ENCODE measurements at places on chromosomes 1 and 21.
A peak's percentile ranks its signal among the peaks of the same experiment; 100 is the strongest.

- H3K4me3 ChIP-seq, result no peak overlapping the region
- peaks cover 4% of the 10 kb centered on the region for H3K27me3 ChIP-seq
- H3K4me1 ChIP-seq, result no peaks in the 10 kb centered on the region
- no peak for DNase-seq
Observed at GRCh38 chr1:164470996-164471395, 88.0 kb upstream of the PBX1 start.

DNA sequence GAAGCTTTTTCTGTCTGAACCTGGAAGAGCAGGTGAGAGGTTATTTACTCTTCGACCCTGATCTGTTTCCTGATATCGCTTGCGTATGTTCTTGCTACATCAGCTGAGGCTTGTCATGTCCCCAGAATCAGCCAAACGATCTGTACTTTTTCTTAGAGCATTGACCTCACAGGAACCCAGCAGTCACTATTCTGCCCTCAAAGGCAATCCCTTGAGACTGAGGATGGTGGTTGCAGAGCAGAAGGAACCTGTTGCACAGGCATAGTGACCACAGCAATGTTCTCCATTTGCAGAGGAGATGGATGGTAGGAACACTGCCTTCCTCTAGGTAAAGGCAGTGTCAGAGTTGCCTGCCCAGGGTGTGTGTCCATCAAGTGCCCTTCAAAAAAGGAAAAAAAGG lies 11.3 kb upstream of the LACTBL1 start:
- no peak for DNase-seq
- no peaks in the 10 kb centered on the region for H3K36me3 ChIP-seq
- H3K27me3 ChIP-seq, result peaks cover 5% of the 10 kb centered on the region
- H3K4me3 ChIP-seq, result no peak overlapping the region
- H3K4me1 ChIP-seq, result no peaks in the 10 kb centered on the region

- DNase-seq, result no peak
- no peak overlapping the region for H3K4me3 ChIP-seq
- H3K36me3 ChIP-seq, result peaks cover 7% of the 10 kb centered on the region
- H3K4me1 ChIP-seq, result peaks cover 7% of the 10 kb centered on the region
- no peak overlapping the region for H3K27ac ChIP-seq
Observed at GRCh38 chr1:178976541-178976940, 49.2 kb upstream of the FAM20B start.

- H3K27ac ChIP-seq, result no peak overlapping the region
- DNase-seq, result no peak
- no peak overlapping the region for H3K4me3 ChIP-seq
Observed at GRCh38 chr21:44758141-44758561, 43.5 kb downstream of the UBE2G2 start.

DNA sequence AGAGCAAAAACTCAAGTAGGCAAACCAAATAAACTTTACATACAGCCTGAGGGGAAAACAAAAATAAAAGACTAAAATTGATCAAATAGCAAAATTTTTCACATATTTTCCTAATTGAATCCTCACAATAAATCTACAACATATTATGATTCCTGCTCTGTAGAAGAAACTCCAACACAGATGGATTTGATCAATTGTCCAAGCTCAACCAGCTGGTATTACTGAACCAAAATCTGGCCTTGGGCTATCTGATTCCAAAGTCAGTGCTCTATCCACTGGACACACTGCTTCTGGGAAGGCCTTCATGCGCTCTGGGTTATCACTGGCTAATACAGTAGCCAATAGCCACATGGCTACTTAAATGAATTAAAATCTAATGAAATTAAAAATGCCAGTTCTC lies 39.3 kb downstream of the PCNX2 start:
- no peaks in the 10 kb centered on the region for H3K27me3 ChIP-seq
- DNase-seq, result no peak
- H3K4me1 ChIP-seq, result peaks cover under 1% of the 10 kb centered on the region

DNA sequence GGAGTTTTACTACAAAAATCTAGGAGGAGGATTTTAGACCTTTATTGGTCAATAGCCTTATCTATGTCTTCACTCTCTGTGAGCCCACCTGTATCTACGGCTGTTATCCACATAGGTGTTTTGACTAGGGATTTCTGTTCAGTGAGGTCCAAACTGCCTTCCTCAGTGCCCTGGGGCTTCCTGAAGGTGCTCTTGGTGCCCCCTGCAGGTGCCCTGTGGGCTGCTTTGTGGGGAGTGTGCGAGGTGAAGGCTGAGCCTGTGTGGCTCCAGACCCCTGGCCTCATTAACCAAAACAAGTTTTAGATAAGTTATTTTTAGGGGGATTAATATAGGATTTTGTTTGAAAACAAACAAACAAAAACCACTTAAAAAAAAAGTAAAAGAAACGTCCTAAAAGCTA lies 122.5 kb downstream of the KIF26B start:
- H3K36me3 ChIP-seq, result no peaks in the 10 kb centered on the region
- peaks cover 20% of the 10 kb centered on the region for H3K27me3 ChIP-seq
- no peak overlapping the region for H3K27ac ChIP-seq
- no peak for DNase-seq
- H3K4me1 ChIP-seq, result no peaks in the 10 kb centered on the region
- no peak overlapping the region for H3K4me3 ChIP-seq

DNA sequence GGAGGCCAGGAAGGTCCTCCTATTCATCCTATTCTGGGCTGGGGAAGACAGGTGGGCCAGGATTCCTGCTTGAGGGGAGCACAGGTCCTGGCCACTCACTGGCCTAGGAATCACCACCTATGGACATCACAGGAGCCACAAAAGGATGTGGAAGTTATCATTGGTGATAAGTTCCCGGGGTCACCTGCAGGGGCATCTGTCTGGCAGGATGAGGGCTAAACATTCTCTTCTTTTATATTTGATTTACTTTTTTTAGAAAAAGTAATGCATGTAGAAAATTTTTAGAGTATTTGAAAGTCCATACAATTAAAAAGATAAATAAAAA lies 33.2 kb upstream of the KIAA0040 start:
- no peaks in the 10 kb centered on the region for H3K27me3 ChIP-seq
- peak overlapping the region; percentile 95 for H3K27ac ChIP-seq
- peak overlapping the region; percentile 46 for H3K4me3 ChIP-seq
- DNase-seq, result no peak
- H3K4me1 ChIP-seq, result peaks cover 53% of the 10 kb centered on the region

- H3K27me3 ChIP-seq, result peaks cover 1% of the 10 kb centered on the region
- H3K4me3 ChIP-seq, result no peak overlapping the region
- no peaks in the 10 kb centered on the region for H3K36me3 ChIP-seq
Observed at GRCh38 chr1:31084782-31085569, 19.5 kb upstream of the PUM1 start.

DNA sequence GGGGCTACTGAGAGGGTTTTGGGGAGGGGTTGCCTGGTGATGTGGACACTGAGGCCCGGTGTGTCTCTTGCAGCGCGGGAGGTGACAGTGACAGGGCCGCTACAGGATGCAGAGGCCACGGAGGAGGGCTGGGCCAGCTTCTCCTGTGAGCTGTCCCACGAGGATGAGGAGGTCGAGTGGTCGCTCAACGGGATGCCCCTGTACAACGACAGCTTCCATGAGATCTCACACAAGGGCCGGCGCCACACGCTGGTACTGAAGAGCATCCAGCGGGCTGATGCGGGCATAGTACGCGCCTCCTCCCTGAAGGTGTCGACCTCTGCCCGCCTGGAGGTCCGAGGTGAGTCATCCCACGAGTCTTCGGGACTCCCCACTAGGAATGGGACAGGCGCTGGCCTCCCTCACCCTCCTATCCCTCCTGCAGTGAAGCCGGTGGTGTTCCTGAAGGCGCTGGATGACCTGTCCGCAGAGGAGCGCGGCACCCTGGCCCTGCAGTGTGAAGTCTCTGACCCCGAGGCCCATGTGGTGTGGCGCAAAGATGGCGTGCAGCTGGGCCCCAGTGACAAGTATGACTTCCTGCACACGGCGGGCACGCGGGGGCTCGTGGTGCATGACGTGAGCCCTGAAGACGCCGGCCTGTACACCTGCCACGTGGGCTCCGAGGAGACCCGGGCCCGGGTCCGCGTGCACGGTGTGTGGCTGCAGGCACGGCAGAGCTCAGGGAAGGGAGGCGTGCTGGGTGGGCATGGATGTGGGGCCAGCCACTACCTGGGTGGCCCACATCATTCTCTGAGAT lies 72.5 kb downstream of the OBSCN start:
- peaks cover 2% of the 10 kb centered on the region for H3K36me3 ChIP-seq
- H3K27me3 ChIP-seq, result no peaks in the 10 kb centered on the region
- H3K27ac ChIP-seq, result no peak overlapping the region
- DNase-seq, result no peak

- no peak overlapping the region for H3K4me3 ChIP-seq
- H3K4me1 ChIP-seq, result peaks cover 19% of the 10 kb centered on the region
- no peaks in the 10 kb centered on the region for H3K27me3 ChIP-seq
- no peak overlapping the region for H3K27ac ChIP-seq
- peaks cover 3% of the 10 kb centered on the region for H3K36me3 ChIP-seq
Observed at GRCh38 chr1:89900791-89901708, 80.2 kb downstream of the LRRC8D start.

- no peaks in the 10 kb centered on the region for H3K36me3 ChIP-seq
- no peak overlapping the region for H3K27ac ChIP-seq
Observed at GRCh38 chr1:112061901-112062320, 72.4 kb upstream of the KCND3 start.

DNA sequence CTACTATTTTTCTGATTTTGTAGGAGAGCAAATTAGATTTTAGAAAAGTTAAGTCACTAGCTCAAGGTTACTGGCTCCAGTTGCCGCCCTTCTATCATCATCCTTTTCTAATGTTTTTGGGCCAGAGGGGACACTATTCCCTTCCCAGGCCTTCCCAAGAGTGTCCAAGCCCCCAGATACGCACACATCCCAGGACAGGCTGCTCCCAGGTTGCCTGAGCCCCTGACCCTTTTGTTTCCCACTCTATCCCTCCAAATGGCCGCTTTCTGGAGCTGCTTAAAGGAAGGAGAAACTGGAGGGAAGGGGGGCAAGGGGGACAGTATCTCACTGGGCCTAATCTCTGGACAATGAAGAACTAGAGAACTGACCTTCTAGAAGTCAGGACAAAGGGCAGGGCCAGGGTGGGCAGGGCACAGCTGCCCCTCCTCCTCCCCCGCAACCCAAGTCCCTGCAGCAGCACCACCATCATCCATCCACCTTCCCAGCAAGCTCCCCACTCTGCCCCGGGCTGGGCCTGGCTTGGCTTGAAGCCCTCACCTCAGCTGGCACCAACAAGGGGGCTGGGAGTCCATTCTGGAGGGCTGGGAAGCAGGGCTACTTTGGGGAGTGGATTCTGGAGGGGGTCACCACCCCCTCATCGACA lies 1.1 kb upstream of the MAP7D1 start:
- peak overlapping the region; percentile 97 for H3K27ac ChIP-seq
- H3K4me1 ChIP-seq, result peaks cover 45% of the 10 kb centered on the region
- H3K27me3 ChIP-seq, result no peaks in the 10 kb centered on the region
- peak overlapping the region; percentile 90 for H3K4me3 ChIP-seq
- DNase-seq, result no peak

DNA sequence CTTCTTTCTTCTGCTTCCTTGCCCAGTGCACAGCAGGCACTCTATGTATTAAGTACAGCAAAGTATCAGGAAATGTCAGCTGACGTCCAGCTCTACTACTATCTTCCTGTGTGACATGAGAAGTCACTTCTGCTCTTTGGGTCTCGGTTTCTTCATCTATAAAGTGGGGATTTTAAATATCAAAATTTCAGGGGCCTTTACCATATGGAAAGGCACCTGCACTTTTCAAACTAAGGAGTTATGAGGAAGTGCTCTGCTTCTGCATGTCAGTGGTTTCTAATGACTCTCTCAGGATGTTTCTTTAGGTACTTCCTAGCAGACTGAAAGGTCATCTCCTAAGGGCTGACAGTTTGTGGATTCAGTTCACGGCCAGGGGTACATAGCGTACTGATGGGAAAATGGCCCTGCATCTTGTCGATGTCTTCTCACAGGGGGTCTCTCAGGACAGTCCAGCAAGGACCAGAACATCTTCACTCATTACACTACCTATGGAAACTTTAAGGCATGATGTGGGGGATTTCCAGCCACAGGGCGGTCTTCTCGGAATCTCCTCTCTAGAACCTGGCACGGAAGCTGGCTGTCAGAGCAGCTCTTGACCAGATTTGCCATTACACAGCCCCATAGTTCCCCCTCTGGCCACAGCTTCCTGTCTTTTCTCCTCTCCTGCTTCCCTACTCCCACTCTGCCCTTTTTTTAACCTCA lies 42.0 kb upstream of the MTF1 start:
- no peaks in the 10 kb centered on the region for H3K27me3 ChIP-seq
- peaks cover 15% of the 10 kb centered on the region for H3K4me1 ChIP-seq
- H3K27ac ChIP-seq, result peak overlapping the region; percentile 92
- H3K4me3 ChIP-seq, result peak overlapping the region; percentile 42

DNA sequence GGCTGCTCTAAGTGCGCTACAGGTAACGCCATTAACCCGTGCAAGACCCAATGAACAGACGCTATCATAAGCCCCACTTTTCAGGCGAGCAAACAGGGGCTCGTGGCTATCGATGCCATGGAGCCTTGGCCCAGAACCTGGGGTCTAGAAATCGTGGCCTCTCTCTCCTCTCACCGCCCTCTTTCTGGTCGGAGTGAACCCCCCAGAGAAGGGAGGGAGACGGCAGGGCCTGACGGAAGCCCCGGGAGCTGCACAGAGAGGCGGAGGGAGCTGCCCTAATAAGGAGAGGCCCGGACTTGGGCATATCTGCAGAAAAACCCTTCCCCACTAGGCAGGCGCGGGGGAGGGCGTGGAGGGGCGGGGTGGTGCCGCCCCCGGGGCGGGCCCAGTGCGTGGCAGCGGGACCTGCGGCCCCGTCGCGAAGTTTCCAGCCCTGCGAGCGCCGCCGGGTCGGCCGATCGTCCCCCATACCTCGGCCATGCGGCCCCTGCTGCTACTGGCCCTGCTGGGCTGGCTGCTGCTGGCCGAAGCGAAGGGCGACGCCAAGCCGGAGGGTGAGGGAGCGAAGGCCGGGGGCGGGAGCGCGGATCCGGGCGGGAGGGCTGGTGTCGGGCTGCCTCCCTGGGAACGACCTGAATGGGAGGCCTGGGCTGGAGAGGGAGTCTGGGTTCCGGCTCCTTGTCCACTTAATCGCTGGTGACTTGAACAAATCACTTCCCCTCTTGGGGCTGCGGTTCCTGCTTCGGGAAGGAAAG lies at the start of gene PLOD1:
PLOD1 (plus strand) TSS at position 416 of the 755 bp plus-strand sequence; CDS start at position 479, 63 bp downstream.
- peak within 1 kb of the TSS; percentile 82 for H3K4me3 ChIP-seq
- H3K27me3 ChIP-seq, result no peaks in the 10 kb centered on the region
- DNase-seq, result peak; percentile 62
- no peak within 1 kb of the TSS for H3K27ac ChIP-seq

GRCh38 chr1:11539850-11540772 lies 61.2 kb downstream of the DISP3 start:
- no peak overlapping the region for H3K27ac ChIP-seq
- H3K4me1 ChIP-seq, result no peaks in the 10 kb centered on the region
- DNase-seq, result no peak
- no peak overlapping the region for H3K4me3 ChIP-seq

GRCh38 chr1:173297798-173298391 lies 90.8 kb upstream of the TNFSF4 start:
- H3K27me3 ChIP-seq, result no peaks in the 10 kb centered on the region
- H3K36me3 ChIP-seq, result no peaks in the 10 kb centered on the region
- peaks cover 22% of the 10 kb centered on the region for H3K4me1 ChIP-seq
- H3K4me3 ChIP-seq, result peak overlapping the region; percentile 52
- no peak for DNase-seq

DNA sequence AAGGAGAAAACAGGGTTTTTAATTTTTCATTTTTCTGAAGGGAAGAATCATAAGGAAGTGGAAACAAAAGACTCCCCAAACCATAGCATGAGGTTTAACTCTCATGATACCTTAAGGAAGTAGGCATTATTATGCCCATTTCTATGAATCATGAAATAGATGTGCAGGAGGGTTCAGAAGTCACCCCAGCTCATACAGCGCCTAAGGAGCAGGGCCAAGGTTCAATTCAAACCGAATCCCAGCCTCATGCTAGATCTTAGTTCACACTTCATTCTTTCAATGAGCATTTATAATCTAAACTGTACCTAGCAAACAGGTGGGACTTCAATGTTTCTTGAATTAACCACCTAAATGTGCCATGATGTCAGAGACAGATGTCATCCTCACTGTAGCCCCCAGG lies 111.9 kb upstream of the SLC25A33 start:
- no peak overlapping the region for H3K4me3 ChIP-seq
- no peaks in the 10 kb centered on the region for H3K36me3 ChIP-seq
- peaks cover 35% of the 10 kb centered on the region for H3K4me1 ChIP-seq
- H3K27ac ChIP-seq, result no peak overlapping the region
- no peak for DNase-seq

Data from memory B cell (primary cell).